Right hindlimb (tissue), 1 donor: ENCODE measurements at places on chromosomes 12 and 14.
A peak's percentile ranks its signal among the peaks of the same experiment; 100 is the strongest.

DNA sequence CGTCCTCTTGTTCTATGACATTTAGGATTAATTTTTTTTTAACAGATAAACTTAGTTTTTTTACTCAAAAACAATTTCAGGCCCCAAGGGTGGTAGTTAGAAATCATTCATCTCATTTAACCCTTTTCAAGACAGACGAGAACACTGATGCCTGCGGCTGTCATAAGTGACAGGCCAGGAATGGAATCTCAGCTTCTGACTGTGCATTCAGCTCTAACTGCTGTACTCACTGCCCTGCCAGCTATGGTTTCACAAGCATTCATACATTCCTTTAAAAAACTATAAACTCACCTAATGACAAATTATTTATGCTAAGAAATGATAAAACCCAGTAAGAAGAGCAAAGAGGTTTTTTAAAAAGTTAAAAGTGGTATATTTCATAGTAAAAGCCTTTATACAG lies 8.8 kb downstream of the DENND5B start:
- DNase-seq: no peak

DNA sequence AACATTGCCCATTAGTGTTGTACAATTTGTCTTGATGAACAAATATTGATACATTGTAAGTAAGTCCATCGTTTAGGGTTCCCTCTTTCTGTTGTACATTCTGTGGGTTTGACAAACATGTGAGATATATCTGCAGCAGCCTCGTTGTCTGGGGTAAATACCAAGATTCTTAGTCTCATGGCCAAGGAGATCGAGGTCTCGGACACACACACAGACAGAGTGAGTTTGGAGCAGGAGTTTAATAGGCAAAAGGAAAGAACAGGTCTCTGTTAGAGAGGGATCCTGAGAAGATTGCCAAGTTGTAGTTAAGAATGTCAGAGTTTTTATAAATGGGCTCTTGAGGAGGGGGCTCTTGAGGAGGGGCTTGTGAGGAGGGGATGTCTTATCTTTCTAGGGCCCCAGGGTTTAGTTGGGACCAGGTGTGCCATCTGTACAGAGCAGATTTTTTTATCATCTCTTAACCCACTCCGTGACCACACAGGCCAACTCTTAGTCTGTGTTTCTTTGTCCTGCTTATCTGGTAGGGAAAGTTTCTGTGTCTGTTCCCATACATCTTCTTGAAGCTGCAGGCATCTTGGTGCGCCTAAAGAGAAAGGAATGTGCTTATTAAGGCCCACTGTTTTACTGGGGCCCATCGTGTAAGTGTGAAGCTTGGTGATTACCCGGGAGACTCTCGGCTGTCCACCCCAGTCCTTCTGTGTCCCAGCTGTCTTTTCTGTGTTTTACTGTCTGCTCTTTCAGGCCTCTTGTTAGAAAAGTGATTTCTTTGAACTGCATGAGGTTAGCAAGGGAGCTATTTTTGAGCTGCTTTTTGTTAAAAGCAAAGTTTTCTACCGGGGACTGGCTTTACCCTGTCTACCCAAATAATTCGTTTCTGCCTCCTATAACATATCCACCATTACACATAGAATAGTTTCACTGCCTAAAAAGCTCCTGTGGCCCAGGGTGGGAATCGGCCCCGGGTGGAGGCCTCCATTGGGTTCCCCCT lies 22.4 kb upstream of the CLEC2D start:
- no peak for DNase-seq

GRCh38 chr14:105508069-105508468 lies 17.0 kb downstream of the TEDC1 start:
- no peak for DNase-seq

DNA sequence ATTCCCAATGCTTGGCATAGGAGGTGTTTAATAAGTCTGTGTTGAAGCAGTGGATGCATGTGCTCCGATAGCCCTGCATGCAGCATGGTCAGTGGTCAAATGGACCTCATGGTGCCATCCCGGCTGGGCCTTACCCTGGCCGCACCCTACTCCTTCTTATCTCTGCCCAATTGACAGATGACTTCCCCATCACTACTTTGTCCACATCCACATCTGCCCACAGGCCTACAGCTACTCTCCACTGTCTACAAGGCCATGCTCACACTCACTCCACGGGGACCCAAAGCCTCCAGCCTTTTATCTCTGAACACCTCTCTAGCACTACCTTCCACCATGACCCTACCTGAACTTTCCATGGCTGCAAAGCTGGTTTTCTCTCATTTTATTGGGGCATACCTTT lies 11.5 kb downstream of the SERPINA11 start:
- DNase-seq: no peak

DNA sequence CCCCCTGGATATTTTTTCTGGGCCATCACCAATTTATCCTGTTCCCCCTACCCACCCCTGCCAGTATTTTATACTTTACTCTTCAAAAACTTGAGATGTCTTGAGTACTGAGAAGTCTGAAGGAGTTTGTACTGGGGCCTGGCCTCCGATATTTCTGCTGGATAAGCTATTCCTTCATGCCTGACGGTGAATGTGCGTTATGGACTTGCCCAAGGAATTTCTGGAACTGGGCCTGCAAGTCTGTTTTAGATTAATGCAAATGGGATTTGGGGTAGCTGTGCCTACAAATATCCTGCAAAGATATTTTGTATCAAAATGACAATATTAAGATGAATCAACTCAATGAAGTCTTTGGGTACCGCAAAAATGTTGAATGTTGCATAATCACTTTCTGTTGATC lies at the start of gene PTCSC3:
Gene PTCSC3 (minus strand): TSS at position 199 of the 400 bp plus-strand sequence.
- DNase-seq: no peak

DNA sequence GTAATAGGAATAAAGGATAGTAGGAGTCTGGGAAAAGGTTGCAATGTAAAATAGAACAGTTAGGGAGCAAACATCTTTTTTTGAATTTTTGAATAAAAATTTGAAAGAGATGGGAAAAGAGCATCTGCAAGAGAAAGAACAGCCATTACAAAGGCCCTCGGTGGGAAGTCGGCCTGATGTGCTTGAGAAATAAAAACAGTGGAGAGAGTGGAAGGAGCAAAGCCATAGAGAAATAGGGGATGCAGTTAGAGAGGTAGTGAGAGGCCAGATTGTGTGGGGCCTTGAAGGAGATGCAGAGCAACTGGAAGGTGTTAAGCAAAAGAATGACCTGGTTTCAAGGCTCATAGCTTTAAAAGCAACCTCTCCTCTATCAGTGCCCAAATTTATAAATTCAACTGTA lies 409.8 kb downstream of the RERGL start:
- DNase-seq: no peak

DNA sequence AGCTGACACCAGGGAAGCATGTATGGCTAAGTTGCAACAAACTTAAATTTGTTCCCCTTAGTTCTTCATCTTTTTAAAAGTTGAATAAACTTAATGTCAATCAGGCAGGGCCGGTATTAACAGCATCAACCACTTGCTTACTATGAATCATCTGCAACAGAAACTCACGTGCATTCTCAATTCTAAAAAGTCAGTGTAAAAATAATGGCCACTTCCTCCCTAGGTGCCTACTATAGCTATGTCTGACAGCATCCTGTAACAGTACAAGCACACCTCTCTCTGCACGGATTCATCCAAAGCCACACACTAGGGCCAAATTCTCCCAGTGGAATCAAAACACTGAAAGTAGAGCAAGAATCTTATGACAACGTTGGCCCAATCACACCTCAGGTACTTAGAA lies 48.6 kb downstream of the PPP1R36 start:
- no peak for DNase-seq

DNA sequence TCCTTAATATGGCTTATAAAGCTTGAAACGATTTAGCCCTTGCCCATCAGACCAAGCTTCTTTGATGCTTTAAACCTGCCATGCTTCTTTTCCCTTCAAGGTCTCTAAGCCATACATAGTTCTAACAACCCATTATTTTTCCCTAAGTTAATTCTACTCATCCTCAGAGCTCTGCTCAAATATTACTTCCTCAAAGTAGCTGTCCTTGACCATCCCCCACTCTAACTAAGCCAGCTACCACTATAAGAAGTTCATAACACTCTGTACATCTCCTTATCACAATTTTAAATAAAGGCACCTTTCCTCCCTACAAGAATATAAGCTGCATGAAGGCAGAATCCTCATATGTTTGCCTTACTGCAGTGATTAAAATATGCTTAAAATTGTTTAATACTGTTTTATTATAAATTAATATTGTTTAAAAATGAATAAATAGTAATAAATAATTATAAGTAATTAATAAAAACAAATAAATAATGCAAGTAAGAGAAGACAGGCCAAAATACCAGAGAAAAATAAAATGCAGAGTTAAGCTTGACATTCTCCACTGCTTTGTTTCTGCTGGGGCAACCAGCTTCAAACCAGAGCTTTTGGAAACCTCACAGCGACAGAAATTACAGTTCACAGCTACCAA lies 76.8 kb downstream of the NUMB start:
- no peak for DNase-seq

GRCh38 chr14:90626550-90626949 lies 189.7 kb downstream of the TTC7B start:
- DNase-seq: no peak

DNA sequence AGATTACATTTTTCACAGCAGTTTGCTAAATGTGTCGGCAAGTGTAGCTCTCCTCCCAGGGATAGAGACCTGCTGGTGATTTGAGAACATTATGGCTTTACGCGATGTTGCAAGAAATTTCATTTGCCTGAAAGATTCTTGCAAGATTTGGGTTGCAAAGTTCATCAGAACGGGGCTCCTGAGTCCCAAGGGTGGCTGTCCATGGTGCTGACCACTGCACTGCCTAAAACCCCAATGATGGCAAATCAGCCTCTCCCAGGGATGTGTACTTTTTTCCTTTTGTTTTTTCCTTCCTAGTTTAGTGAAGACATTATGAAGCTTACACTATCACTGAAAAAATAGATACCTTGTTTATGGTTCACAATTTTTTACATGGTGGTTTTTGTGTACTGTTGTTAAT lies 85.4 kb downstream of the WSCD2 start:
- peak; percentile 53 for DNase-seq

GRCh38 chr12:118307069-118307954 lies 65.4 kb downstream of the TAOK3 start:
- DNase-seq: no peak

DNA sequence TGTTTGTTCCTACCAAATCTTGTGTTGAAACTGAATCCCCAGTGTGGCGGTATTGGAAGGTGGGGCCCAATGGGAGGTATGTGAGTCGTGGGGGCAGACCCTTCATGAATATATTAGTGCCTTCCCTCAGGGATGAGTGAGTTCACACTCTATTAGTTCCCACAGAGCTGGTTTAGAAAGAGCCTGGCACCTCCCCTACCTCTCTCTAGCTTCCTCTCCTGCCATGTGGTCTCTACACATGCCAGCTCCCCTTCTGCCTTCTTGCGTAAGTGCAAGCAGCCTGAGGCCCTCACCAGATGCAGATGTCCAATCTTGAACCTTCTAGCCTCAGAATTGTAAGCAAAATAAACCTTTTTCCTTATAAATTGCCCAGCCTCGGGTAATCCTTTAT lies 105.8 kb downstream of the SPTSSA start:
- no peak for DNase-seq

DNA sequence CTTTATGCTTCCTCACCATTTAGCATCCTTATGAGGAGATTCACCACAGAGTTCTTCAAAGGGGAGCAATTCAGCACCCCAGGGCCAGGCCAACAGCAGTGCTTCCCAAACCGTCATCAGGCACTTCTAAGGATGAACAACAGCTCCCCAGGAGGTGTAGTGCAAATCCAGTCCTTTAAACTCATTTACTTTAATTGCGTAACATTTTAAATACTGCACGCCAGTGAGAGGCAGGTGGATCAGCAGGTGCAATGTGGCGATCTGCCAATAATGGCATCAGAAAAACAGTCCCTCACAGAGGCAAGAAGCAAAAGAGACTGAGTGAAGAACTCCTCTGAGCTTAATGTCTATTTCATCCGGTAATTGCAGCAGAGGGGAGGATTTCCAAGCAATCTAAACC lies 770.9 kb upstream of the FOXG1 start:
- DNase-seq: no peak

- no peak for DNase-seq
Measured at GRCh38 chr12:112964067-112964670, 14.2 kb upstream of the OAS2 start.
